ENCODE measurements at places on chromosomes 2 and 18. TPM values are rescaled to one million over a fixed set of nuclear protein-coding genes. Genes with fewer than 3 reads are reported as not detected.

PRKAG3 gene
- total RNA-seq, result not detected

SPC25 gene
- total RNA-seq, result 0.18 TPM

PARD3B gene
- total RNA-seq, result not detected

C2orf69 gene
- 12.6 TPM for total RNA-seq

DSG4 gene
- total RNA-seq, result not detected

DNA sequence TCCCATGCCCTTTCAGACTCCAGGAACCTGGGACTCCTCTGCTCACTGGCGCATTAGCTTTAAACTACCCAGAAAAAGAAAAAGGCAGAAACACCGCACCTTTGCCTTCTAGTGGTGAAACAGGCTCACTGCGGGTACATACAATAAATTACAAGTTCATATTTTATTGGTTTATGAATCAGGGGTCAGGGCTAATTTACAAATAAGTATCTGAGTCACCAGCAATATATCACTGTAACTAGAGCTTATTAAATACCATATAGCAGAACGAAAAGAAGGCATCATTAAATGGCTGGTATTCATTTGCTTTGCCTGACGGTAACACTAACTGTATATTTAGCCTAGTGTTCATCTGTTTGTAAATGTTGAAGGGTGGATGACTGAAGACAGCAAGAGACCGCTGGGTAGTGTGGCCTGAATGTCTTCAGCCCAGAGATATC, 26.9 kb upstream of the DTNB start:
- no peak for DNase-seq

GRCh38 chr18:51323961-51324360, 126.5 kb upstream of the MEX3C start:
- DNase-seq, result no peak

DNA sequence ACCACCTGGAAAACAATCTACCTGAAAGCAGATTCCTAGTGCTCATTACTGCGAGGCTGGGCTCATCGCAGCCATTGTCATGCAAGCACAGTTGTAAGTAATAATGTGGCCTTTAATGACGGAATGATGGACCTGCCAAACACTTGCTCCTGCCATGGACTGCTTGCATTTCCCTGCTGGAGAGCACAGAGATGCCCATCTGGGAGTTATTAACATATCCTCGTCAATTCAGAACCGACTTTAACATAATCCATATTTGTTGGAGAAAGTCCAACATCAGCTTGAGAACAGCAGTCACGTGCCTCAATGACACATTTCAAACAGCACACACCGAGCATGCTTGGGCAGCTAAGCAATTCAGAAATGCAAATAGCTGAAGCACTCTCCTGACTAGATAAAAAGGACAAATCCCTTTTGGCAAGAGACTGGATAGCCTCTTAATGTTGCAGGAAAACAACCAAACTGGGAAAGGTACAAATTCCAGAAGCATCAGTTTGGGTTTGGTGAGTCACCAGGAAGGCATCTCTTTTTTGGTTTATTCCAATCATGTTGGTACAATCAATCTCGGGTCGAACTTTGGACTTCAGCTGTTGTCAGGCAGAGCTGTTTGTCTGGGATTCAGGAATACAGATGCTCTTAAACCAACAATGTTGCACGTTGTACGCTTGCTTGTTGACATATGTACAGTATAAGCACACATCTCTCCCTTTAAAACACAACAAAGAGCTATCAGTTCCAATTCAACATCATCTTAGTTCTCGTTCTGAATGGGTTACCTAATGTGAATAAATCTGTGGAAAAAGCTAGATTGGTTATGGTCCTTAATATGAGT, 395.8 kb downstream of the LNPK start:
- no peak for DNase-seq

- DNase-seq, result no peak
Measured at GRCh38 chr2:99836690-99837605, 305.4 kb downstream of the AFF3 start.

- DNase-seq, result no peak
Measured at GRCh38 chr2:233489666-233490065, 76.9 kb downstream of the USP40 start.

DNA sequence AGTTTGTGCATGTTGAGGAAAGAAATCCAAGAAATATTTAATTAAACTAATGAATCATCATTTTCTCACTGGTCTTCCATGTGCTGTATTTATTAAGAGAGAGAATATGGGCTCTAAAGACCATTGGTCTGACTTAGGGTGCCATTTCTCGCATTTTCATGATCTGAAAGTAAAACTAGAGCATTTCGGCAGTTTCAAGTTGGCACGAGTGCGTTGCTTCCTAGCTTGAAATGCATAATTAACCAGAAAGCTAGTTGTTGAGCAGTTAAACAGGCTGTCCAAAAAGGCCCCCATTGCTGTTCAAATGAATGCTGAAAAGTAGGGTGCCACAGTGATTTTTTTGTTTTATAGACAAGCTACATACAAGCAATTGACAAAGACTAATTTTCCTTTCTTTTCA, 47.4 kb downstream of the SLC8A1 start:
- DNase-seq, result no peak

- no peak for DNase-seq
Measured at GRCh38 chr2:75506101-75506697, 54.5 kb downstream of the EVA1A start.

DNA sequence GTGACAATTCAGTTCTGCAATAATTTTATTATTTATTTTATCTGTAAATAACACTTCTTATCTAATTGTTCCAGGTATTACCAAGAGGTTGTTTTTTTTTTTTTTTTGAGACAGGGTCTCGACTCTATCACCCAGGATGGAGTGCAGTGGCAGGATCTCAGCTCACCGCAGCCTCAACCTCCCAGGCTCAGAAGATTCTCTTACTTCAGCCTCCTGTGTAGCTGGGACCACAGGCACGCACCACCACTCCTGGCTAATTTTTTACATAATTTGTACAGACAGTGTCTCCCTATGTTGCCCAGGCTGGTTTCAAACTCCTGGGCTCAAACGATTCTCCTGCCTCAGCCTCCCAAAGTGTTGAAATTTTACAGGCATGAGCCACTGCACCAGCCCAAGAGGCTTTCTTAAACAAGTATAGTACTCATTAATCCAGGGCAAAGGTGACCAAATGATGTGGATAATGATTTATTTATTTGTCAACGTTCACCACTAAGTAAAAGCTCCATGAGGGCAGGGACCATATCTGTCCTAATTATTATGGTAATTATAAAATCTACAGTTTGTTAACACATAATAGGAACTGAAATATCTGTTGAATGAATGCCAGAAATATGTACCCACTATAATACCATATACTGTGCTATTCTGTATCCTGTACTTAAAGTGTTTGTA, 12.0 kb downstream of the STK17B start:
- no peak for DNase-seq

DNA sequence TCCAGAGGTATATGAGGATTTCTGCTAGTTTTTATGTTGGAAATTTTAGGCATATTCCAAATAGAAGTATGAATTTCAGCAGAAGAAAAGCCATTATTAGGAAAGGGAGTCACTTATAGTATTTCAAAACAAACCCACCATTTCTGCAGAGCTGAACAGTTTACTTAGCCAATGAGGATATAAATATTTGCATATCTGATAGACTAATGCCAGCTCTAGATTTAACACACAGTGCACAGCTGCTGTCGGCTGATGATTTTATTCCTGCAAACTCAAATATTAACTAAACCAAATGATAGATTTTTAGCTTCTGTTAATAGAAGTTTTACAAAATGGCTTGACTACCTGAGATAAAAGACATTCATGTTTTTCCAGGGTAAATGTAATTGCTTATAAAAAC, 375.8 kb upstream of the FANCL start:
- no peak for DNase-seq

- DNase-seq, result no peak
Measured at GRCh38 chr18:12658426-12659138, 675 bp upstream of the SPIRE1 start.

GRCh38 chr18:811892-812375, at the start of gene YES1:
Gene YES1 (minus strand): TSS chr18:812242. CDS start chr18:756827, 55,415 bp downstream.
- DNase-seq, result no peak
